Stimulated activated naive CD8-positive, alpha-beta T cell treated with anti-CD3 and anti-CD28 coated beads, Interleukin-15, Interleukin-2, amounts not matched to agents 100 U/mL and 50 U/mL, for 24 hours (primary cell): ENCODE measurements at places on chromosomes 12 and 14.

GRCh38 chr14:20848955-20849570 lies 42.1 kb upstream of the RNASE3 start:
- no peak for DNase-seq

DNA sequence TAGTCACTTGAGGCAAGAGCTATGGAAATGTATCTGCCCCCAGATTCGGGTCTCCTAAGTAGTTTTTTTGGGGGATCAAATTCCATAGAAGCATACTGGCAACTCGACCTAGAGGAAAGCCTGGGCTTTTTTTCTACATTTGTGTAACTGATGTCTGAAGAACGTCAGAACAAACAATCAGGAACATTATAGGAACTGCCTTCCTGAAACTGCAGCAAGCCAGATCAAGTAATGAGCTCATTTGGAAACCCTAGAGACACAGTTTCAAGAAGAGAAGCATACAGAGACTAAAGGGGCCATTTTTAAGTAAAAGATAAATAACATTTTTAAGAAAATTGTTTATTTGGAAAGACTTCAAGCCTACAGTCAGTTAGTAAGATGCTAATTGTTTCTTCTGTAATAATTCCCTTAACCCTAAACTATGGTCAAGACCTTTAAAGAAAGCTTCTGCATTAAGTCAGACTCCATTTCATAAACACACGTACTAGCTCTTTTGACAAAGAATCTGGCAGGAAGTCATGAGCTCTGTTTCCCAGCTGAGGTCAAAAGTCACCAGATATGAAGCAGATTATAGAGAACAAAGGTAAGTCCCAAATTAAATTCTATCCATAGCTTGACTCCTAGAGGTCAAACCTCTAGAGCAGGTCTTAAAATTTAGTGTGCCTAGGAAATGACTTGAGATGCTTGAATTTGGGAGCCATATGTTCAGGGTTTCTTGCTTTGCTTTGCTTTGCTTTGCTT lies 112.8 kb downstream of the EGLN3 start:
- no peak for DNase-seq

- no peak for DNase-seq
These were observed 75.6 kb upstream of the FLRT2 start for GRCh38 chr14:85454226-85454813.

- no peak for DNase-seq
These were observed 106.9 kb downstream of the TBC1D30 start for GRCh38 chr12:64931321-64931720.

DNA sequence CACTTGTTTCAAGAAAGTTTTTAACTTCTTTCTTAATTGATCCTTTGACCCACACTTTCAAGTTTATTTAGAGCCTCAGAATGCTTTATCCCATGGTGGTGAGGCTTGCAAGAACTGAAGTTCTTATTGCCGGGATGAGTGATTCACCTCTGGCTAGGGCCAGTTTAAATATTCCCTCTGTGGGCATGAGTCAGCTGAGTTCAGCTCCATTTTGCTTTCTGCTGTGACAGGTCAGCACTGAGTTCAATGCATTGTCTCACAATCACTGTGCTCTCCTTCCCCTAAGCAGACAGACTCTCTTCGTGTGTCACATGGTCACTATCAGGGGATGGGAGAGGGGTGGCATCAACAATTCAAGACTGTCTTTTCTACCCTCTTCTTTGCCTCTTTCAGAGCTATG lies 514.6 kb upstream of the FBXO33 start:
- DNase-seq: no peak
